ENCODE measurements at places on chromosomes 3 and 15.

- no peak for DNase-seq
These were observed 85.3 kb downstream of the RPLP1 start for GRCh38 chr15:69537901-69538300.

- no peak for DNase-seq
These were observed 24.3 kb upstream of the PTX3 start for GRCh38 chr3:157412323-157412855.

DNA sequence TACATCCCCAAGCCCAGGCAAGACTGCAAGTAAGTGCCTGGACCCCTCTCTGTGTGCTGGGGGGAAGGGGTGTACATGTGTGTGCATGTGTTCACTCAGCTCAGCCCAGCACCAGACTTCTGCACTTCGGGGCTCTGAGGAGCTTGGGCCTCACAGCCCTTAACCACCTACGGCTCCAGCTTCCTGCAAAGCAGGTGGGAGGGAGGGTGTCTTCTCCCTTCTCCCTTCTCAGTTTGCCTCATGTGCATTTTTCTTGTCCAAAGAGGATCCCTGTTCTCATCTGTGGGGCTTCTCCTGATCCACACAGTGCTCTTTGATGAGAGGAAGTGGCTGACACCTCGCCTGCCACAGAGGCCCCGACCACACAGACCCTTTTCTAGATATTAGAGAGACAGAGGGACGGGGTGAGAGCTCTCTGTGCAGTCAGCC is 69.3 kb downstream of the MESD start:
- no peak for DNase-seq

- no peak for DNase-seq
These were observed 34.6 kb downstream of the FGD5 start for GRCh38 chr3:14853271-14853951.

DNA sequence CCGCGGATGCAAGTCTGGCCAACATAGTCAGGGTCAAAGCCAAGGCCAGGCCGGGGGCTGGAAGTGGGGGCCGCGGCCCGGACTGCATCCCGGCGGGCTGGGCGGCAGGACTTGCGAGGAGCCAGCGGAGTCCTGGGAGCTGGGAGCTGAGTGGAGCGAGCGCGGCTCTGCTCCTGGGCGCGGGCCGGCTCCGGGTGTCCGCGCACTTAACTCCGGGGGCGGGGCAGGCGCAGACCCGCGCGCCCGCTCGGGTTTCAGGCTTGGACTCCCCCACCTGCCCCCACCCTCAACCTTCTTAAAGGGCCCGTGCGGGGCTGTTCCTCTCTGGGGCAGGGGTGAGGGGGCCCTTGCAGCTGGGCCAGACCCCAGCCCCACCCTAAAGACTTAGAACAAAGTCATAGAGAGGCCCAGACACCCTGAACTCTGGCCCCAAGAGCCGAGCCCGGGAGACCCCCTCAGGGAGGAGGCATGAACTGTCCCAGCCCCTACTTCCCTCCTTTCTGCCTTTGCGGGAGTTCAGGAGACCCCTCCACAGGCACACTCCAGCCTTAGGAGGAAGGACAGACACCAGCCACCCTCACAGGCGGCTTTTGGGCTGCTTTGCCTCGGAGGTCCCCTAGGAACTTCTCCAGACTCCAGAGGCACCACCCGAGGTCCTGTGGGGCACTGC is at the start of gene CSPG4:
Gene CSPG4 (minus strand): TSS at position 181 of the 670 bp plus-strand sequence. CDS start 93 bp downstream, at position 88.
- no peak for DNase-seq

GRCh38 chr3:190119461-190120268 is 1.0 kb downstream of the P3H2 start:
- no peak for DNase-seq

DNA sequence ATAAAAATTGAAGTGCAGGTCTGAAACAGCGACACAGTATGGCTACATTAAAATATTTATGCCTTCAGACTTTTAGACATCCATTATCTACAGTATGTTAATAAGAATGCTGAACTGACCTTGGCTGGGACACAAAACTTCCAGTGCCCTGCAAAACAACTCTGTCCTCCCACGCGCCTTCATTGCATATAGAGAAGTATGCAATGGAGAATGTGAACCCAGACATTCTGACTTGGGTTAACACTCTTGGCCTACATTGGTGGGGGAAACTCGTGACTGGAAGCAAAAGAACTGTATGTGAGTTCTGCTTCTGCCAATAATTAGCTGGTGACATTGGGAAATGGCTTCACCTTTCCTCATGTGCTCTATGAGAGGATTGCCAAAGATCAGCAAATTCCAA is 110.5 kb upstream of the SLC24A5 start:
- DNase-seq: no peak

GRCh38 chr3:177419904-177420601 is 222.8 kb upstream of the TBL1XR1 start:
- no peak for DNase-seq

DNA sequence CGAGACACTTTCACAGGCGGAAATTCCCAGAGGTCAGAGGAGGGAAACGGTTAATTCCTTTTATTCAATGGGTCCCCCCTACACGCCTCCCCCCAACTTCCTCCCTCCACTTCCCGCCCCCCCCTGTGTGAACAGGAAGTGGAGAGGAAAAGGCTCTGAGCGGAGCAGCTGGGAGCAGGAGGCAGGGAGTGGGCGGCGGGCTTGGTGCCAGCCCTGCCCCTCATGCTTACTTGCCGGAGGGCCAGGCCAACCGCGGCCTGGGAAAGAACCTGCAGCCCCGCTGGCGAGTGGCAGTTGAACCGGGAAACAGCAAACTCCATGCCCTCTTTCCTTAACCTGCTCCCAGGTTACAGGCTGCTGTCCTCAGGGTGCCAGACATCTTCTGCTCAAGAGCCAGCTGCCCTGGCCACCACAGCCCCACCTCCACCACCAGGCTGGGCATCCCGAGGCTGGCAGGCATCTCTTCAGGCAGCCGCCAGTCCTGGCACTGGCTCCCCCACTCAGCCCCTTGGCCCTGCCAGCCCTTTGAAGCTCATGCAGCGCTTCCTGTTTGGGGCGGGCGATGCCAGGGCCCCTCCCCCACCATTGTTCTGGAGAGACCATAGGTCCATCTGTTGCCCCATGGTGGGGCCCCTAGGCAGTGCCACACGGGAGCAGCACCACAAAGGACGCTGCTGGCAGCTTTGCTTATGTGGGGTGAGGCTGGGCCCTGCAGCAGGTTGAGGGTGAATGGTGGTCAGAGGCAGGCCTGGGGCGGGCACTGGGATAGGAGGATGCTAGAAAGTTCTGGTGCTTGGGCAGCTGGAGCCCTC is 12.9 kb downstream of the VPS18 start:
- peak; percentile 38 for DNase-seq

GRCh38 chr15:39056357-39056756 is 491.7 kb upstream of the RASGRP1 start:
- no peak for DNase-seq

GRCh38 chr3:180048103-180048502 is 11.4 kb upstream of the PEX5L start:
- DNase-seq: no peak

DNA sequence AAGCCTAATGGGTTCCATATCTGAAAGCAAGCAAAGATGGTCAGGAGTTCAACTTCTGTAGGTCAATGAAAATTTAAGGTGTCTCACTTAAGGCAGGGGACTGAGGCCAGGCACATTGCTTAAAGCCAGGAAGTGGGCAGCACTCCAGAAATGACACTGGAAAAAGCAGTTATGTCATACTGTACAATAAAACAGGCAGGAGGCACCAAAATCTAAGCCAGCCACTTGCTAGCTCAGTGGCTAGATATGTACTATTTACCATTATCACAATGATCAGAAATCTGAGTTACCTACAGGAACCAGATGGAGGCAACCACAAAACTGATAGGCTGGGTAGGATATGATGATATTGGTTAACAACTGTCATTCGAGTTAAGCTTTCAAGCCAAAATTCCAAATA is 57.3 kb downstream of the FRMD5 start:
- DNase-seq: no peak

- no peak for DNase-seq
These were observed 15.9 kb upstream of the MFSD1 start for GRCh38 chr3:158785972-158786371.

- DNase-seq: no peak
These were observed 4.6 kb upstream of the TPRG1 start for GRCh38 chr3:189167027-189167766.

GRCh38 chr3:43970920-43971319 is 270.8 kb upstream of the TOPAZ1 start:
- no peak for DNase-seq

DNA sequence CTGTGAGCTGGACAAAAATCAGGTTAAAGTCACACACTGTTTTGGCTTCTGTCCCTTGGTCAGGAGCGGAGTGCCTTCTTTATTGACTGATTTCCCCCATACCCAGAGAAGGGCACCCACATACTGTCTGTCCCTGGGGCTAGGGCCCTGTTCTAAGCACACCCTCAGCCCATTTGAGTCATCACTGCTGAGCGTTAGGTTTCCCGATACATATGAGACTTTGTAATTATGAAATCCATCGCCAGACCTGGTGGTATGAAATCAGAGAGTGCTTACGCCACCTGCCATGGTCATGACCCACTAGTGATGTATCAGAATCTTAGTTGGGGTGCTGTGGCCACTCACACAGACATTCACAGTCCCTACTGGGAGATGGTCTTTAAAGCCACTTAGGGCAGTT is 96.8 kb downstream of the CHDH start:
- DNase-seq: no peak

DNA sequence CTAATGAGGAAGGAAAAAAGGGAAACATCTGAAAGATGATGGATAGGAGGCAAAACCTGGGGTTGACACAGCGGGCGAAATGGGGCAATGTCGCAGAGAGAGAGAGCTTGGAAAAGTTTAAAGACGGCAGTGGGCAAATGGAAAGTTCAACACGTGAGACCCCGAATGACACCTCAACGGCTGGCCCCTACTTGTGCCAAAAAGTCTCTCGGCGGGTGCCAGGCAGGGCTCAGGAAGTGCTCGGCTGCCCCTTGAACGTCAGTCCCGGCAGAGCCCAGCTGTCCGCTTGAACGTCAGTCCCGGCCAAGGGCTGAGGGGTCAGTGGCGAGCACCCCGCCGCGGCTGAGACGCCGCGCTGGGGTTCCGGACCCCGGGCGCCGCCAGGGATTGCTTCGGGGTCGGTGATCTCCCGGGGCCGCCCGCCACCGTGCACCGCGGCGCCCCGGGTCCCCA is 658 bp downstream of the EOGT start:
- peak; percentile 15 for DNase-seq

GRCh38 chr15:69744391-69745162 is 292.0 kb downstream of the RPLP1 start:
- DNase-seq: no peak

GRCh38 chr3:185825006-185825638 is at the start of gene IGF2BP2:
Gene IGF2BP2, minus strand, starts transcription at chr3:185825042. Its CDS starts 82 bp downstream, at chr3:185824960.
- DNase-seq: peak; percentile 51

DNA sequence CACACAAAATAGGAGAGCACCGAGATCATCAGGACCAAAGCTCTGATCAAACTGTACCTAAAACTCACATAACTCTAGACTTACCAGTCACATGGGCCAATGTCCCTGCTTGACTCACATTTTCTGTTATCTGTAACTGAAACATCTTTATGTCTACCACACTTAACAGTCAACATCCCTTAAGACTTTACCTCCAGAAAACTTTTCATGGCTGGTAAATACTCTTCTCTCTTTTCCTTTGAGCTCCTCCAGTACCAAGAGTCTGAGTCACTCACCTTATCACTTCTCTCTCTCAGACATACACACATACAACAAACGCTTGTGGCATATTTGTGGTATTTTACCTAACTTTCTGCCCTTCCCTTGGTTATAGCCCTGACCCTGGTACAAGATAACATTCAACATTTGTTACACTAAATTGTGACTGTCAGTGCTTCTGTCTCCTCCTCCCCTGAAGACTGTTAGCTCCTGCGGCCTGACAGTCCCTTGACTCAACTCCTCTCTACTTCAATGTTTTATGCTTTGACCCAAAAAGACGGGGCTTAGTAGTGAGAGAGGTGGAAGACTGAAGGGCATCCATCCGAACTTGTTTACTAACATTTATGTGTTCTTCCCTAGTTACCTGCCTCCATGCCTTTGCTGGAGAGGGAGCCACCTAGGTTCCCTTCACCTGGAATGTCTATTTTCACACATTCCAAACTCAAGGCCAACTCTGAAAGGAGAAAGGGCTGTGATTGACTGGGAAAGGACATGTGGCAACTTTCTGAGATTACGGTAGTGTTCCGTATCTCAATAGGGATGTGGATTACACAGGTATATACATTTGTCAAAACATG is 3.7 kb upstream of the EFHB start:
- no peak for DNase-seq

- no peak for DNase-seq
These were observed 31.3 kb downstream of the HOMER2 start for GRCh38 chr15:82921242-82921641.

DNA sequence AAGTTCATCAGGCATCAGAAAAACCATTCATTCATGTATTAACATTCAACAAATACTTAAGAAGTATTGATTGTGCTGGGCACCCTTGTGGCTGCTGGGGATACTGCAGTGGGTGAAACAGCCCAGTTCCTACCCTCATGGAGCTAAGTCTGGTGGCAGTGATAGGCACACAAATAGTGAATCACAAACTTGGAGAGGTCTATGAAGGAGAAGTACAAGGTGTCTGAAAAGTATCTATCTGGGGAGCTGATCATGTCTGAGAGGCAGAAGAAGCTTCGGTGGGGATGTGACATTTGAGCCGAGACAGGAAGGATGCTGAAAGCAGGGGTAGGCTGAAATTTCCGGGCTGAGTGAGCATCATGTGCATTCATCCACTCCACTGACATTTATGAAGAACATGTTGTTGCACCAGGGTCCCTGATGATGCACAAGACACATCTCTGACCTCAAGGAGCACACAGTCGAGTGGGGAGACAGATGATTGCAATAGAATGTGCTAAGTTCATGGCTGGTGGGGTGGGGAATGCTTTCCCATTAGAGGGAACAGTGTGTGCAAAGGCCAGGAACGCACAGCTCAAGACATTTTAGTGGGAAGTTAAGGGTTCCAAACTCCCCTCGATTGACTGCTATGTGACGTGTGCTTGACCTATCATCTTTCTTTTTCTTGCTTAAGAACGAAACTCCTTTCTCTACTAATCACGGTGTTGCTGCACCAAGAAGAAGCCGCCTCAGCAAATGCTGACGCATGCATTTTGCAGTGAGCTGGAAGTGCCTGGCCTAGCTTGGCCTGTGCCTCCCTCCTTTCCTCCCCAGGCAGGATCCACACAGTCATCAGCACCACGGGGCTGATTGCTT is 309.1 kb upstream of the ICE2 start:
- peak; percentile 42 for DNase-seq

- DNase-seq: no peak
These were observed 12.5 kb upstream of the NR1D2 start for GRCh38 chr3:23932571-23932970.

- no peak for DNase-seq
These were observed 59.8 kb upstream of the NR2F2 start for GRCh38 chr15:96270581-96271172.

Measured in stimulated activated CD4-positive, alpha-beta T cell treated with anti-CD3 and anti-CD28 coated beads, Interleukin-4, amount 100 ng/mL, for 4 hours (primary cell).